ENCODE measurements at places on chromosomes 5 and 9.

GRCh38 chr5:179417696-179418095 is 72.4 kb upstream of the ADAMTS2 start:
- no peaks in the 10 kb centered on the region for H3K36me3 ChIP-seq
- DNase-seq = no peak
- no peak overlapping the region for H3K27ac ChIP-seq
- H3K4me1 ChIP-seq = no peaks in the 10 kb centered on the region
- H3K4me3 ChIP-seq = no peak overlapping the region

DNA sequence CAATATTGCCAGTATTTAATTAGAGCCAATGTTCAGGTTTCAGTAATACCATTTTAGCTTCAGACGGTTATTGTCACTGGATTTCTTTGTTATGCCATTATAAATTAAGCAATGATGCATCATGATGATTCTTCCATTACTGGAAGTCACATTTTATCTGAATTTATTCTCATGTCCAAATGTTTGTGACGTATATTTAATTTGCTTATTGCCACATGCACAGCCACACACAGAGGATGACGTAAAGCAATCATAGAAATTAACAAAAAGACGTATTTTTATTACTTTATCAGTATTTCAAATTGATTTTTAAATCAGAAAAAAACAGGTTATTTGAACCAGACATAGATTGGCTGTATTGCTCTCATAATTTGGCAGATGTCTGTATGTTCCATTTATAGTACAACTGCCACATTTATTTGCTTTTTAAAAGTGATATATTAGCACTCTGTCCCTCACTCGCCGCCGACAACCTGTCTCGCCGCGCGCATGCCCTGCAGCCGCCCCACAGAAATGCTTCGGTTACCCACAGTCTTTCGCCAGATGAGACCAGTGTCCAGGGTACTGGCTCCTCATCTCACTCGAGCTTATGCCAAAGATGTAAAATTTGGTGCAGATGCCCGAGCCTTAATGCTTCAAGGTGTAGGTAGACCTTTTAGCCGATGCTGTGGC is 970.9 kb downstream of the CDH12 start:
- DNase-seq = no peak
- no peaks in the 10 kb centered on the region for H3K36me3 ChIP-seq
- no peaks in the 10 kb centered on the region for H3K27me3 ChIP-seq
- no peaks in the 10 kb centered on the region for H3K4me1 ChIP-seq
- H3K27ac ChIP-seq = no peak overlapping the region

GRCh38 chr5:65994117-65994786 is 67.9 kb downstream of the ERBIN start:
- no peaks in the 10 kb centered on the region for H3K27me3 ChIP-seq
- no peak for DNase-seq
- no peaks in the 10 kb centered on the region for H3K36me3 ChIP-seq
- H3K27ac ChIP-seq = no peak overlapping the region
- no peak overlapping the region for H3K4me3 ChIP-seq
- H3K4me1 ChIP-seq = no peaks in the 10 kb centered on the region

DNA sequence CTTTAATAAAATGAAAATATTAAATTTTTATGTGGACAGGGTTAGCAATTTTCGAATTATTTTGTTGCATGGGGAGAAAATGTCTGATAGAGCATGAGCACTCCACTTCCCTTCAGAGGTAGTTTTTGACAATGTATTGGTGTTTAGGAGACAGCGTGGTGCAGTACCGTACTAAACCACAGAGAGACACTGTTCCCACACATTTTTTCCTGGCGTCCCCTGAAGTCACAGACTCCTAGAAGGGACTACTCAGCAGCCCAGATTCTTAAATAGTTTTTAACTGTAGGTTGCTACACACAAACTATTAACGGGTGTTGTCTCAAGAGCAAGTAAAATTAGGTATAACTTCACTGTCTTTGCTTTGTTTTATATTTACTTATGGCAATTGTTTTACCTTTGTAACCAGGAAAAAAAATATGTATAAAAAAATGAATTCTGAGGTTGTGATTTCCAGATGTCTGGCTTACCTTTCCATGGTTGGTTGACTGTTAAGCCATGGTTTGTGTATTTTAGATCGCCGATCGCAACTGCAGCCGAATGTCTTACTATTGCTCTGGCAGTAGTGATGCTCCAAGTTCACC is 171.2 kb downstream of the DOCK8 start:
- H3K36me3 ChIP-seq = no peaks in the 10 kb centered on the region
- H3K4me1 ChIP-seq = no peaks in the 10 kb centered on the region
- H3K4me3 ChIP-seq = no peak overlapping the region
- DNase-seq = peak; percentile 74
